HTR-8/SVneo (cell line): ENCODE measurements at places on chromosomes 7 and 10.

GRCh38 chr7:2530071-2530987 is 10.8 kb downstream of the LFNG start:
- no peak for DNase-seq

DNA sequence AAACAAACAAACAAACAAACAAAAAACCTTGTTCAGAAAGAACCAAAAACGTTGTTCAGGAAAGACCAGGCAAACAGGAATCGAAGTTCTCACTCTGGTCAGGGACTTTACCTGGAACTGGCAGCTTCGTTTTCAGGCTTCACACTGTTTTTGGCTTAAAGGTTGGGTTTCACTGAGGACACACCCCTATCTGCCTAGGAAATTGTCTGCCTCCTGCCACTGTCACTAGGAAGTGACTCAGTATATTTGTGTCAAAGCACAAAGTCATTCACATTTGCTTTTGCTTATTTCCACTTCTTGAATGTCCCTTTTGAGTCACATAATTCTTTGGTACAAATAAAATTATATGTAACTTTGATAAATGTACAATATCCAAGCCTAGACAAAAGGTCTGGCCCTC is 37.9 kb downstream of the PNLIPRP3 start:
- no peak for DNase-seq

DNA sequence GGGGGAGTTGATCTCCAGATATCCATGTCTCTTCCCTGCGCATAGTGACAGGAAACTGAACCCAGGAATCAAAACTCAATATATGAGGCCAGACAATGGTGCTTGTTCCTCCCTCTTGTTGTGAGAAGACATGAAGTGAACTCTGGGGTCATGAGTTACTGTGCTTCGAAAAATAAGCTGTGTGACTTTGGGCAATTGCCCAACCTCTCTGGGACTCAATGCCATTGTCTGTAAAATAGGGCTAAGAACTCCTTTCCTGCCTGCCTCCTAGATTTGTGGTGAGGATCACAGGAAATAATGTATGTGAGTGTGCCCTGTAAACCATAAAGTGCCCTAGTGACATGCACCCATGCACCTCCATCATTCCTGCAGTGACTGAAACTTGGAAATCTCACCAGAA is 48.4 kb downstream of the SYPL1 start:
- no peak for DNase-seq

DNA sequence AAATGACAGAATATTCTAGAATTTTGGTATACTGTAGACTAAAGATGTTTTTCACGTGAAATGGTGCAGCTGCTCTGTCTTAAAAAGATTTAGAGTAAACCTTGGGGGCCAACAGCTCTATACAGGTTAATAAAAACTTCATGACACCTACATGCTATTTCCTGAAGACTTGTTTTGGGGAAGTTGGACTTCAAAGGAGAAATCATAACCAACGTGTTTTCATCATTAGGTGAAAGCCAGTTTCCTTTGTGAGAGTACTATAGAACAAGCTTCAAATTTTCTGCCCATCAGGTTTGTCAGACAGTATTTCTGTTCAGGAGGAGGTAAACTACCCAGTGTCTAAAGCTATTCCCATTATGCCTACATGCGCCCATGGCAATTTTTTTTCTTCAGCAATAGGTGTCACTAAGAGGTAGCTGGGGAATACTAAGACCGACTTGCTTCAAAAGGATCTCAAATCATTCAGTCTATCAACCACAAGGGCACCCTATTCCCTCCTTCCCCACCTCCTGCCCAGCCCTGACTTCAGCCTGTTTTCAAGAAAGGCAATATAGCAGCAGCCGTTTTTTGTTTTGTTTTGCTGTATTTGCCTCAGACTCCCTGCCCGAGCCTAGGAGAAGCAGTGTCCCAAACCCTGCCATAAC is 237.3 kb upstream of the SP8 start:
- DNase-seq, result no peak

GRCh38 chr7:45160417-45160881 is 2.9 kb downstream of the RAMP3 start:
- DNase-seq, result no peak

DNA sequence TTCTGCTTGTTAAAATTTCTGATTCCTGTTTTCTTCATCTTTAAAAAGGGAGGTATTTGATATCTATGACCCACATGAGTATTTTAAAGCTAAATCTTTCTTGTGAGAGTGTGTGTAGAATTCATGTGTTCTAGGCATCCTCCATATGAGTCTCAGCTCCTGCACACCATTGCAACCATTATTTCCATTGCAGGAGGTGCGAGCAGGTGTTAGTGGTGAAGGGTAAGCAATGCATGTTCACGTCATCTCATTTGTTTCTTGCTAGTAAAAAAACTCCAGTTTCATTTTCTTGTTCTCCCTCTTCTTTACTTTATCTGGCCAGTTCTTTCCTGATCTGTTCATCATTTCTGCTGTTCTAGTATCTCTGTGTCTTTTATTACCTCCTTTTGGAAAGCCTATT is 100.5 kb downstream of the ADRA2A start:
- DNase-seq, result no peak

DNA sequence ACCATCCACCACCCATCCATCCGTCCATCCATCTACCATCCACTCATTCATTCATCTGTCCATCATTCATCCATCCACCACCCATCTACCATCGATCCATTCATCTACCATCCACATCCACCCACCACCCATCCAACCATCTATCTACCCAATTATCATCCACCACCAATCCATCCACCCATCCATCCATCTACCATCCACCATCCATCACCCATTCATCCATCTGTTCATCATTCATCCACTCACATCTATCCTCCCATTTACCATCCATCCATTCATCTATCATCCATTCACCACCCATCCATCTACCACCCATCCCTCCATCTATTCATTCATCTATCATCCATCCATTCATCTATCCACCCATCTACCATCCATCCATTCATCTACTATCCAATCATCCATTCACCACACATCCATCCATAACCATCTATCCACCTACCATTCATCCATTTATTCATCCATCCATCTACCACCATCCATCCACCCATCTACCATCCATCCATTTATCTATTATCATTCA is 188.8 kb downstream of the JCAD start:
- DNase-seq, result no peak

GRCh38 chr10:32995751-32996150 is 37.7 kb upstream of the ITGB1 start:
- no peak for DNase-seq

DNA sequence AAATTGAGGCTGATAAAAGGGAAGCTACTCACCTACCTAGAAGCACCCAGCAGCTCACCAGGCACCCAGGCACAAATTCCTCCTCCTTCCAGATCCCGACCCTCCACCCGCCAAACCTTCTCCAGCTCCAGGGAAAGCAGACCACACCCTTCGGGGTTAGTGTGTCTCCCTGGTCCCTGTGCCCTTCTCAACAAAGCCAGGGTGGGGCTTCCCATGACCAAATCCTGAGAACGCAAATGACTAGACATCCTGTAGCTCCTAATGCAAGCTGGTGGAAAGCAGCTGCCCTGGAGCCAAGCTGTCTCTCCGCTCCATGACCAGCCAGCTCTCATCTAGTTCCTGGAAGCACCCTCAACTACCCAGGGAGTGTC is 4.4 kb downstream of the TBX20 start:
- DNase-seq, result no peak

DNA sequence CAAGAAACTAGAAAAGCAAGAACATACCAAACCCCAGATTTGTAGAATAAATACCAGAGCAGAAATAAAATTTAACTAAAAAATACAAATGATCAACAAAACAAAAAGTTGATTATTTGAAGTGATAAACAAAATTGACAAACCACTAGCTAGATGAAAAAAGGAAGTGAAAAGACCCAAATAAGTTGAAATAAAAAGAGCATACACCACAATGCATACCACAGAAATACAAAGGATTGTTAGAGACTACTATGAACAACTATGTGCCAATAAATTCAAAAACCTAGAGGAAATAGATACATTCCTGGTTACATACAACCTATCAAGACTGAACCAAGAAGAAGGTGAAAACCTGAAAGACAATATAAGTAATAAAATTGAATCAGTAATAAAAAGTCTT is 333.4 kb downstream of the SH2D4B start:
- DNase-seq, result no peak

GRCh38 chr10:15814565-15814964 is 45.7 kb downstream of the MINDY3 start:
- DNase-seq, result no peak

GRCh38 chr7:38584443-38585210 is 46.5 kb downstream of the AMPH start:
- no peak for DNase-seq

DNA sequence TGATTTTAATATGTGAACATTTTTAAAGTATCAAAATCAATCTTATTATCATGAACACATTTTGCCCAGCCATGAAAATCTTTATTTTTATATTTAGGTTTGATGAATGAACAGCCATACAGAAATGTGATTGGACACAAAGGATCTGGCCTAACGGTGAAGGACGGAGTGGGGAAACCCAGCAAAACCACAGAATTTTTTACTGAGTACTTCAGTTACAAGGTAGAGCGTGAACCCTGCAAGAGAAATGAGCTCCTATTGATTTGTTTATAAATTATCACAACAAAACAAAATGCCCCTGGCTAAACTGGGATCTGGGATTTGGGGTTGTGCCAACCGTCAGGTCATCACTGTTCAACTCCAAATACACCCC is 118.8 kb downstream of the JAZF1 start:
- DNase-seq, result no peak

DNA sequence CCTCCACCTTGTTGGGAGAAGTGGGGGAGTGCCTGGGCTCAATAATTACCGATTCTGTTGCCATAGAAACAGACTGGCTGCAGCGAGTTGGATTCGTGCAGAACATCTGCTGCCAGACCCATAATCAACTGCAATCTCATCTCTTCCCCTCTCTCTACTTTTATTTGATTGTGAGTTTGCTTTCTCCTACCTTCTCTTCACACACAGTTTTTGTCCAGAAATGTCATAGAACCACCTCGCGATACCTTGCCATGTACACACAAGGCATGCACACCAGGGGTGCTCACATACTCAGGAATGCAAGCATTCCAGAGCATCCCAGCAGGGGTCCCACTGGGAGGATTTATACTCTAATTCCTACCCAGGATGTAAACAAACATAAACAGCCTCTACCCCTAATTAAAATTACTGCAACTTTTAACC is 262.2 kb upstream of the AOAH start:
- DNase-seq, result no peak

DNA sequence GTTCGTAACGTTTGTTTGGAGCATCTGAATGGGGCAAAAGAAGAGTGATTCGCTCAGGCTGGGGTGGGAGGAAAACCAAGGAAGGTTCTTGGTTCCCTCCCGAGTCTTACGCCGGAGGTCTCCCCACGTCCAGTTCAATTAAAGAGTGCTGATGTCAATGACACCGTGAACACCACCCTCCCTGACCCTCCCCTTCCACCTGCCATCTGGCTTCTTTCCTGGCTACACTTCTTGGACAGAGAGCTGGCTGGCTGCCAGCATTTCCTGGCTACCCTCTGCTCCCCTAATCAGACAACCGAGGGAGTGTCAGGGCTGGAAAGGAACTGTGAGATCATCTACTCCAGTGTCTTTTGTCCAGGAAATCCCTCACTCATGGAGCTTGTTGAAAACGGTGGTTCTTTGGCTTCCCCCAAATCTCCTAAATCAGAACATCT is 24.1 kb upstream of the FFAR4 start:
- no peak for DNase-seq
